Left lung (tissue), 14 donors: ENCODE measurements at places on chromosomes 7 and 10.

- DNase-seq, result no peak
These were observed 15.6 kb downstream of the ZRANB1 start for GRCh38 chr10:124957404-124957947.

- no peak for DNase-seq
These were observed 201.4 kb downstream of the SFMBT2 start for GRCh38 chr10:7209458-7209857.

DNA sequence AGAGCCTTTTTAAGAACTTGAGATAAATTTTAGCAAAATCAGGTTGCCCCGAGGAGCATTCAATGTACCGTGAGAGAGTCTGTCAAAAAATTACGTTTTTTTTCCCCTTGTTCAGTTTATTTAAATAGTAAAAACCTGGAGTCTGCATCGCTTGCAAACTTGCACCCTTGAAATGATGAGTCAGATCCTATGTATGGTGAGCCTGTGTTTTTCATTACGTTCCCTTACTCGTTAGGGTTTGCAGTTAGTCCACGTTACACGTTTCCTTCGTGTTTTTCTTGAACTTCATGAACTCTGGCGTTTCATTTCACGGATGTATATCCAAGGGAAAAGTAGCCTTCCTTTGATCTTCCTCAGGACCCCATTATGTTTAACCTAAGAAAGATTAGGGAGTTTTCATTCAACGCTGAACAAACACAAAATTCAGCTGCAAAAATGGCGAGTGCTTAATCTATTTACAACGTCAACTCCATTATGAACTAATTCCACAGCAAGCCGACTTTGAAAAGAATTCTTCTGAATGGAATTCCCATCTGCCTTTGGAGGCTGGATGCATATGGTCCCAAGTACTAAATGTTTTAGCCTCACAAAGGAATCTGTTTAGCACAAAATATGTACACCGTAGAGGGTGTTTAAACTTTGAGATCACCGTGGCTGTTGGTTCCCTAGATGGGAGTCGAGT, 182.4 kb downstream of the MYOF start:
- no peak for DNase-seq

- no peak for DNase-seq
These were observed 628 bp downstream of the PARP12 start for GRCh38 chr7:140062118-140062527.

DNA sequence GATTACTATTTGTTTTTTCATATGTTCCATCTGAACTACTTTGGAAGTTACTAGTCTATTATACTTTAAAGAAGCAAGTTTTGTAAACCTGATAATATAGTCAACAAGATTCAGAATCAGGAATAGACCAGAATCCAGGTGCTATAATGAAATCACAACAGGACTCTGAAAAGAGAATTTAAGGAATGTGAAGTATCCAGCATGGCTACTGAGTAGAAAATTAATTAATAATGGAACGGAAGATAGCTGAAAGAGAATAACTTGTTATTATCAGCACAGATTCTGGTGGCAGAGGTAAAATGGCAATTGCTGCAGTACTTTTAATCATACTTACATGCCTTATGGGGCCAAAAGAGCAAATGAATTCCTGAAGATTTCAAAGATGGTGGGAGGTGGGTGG, 43.1 kb upstream of the CHCHD3 start:
- DNase-seq, result no peak

DNA sequence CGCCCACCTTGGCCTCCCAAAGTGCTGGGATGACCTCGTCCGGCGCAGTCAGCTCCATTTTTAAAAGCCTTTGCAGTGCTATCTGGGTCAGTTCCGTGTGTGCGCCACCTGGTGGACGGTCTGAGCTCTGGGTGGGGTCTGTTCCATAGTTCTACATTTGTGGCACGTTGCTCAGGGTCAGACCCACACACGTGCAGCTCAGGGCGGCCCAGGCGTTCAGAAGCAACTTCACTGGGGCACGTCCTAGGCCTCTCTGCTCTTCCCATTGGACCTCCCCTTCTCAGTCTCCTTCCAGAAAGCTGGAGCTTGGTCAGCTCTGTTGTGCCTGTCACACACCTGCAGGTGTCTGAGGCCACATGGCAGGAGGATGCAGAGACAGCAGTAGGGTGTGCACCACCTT, 137.9 kb downstream of the DNAJB6 start:
- no peak for DNase-seq

- DNase-seq, result no peak
These were observed 20.5 kb downstream of the DIP2C start for GRCh38 chr10:668786-669485.

DNA sequence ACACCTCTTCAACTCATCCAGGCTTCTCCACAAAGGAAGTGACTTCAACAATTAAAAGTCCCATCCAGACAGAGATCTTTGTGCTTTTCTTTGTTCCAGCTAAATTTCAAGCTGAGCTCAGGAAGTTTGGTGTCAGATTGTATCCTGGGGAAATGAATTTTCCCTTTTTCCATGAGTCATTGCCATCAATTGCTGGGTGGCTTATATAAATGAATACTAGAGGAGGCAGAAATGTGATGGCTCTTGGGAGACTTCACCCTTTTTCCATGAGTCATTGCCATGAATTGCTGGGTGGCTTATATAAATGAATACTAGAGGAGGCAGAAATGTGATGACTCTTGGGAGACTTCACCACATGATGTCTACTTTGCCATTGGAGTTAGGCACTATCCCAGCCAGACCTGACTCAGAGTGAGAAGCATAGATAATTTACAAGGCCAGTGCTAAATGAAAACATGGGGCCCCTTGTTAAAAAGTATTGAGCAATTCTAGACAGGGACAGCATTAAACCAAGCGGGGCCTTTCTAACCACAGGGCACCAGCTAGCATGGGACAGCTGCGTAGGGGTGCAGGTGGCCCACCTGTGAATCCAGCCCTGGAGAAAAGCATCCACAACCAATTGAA, 339.2 kb upstream of the PODXL start:
- DNase-seq, result no peak

GRCh38 chr7:107016312-107016711, 28.2 kb upstream of the PRKAR2B start:
- no peak for DNase-seq

- DNase-seq, result peak; percentile 62
These were observed 57.1 kb upstream of the PCGF5 start for GRCh38 chr10:91163269-91163868.

- no peak for DNase-seq
These were observed 2.1 kb downstream of the GRM3 start for GRCh38 chr7:86645676-86646276.

DNA sequence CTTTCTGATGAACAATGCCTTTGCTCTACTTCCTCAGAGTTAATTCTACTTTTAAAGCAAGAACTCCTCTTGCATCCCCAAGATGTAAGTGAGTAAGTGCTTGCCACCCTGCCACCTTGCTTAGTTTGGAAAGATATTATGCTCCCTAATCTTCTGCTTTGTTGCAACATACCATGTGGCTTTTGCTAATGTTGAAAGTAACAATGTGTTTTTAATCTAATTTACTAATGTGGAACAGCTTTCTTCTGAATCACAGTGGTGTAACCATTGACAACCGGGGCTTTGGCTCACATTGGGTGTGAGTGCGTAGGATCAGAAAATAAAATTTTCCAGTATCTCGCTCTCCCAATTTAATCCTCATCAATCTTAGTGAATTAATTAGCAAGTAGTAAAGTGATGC, 254.1 kb upstream of the PTER start:
- DNase-seq, result no peak

DNA sequence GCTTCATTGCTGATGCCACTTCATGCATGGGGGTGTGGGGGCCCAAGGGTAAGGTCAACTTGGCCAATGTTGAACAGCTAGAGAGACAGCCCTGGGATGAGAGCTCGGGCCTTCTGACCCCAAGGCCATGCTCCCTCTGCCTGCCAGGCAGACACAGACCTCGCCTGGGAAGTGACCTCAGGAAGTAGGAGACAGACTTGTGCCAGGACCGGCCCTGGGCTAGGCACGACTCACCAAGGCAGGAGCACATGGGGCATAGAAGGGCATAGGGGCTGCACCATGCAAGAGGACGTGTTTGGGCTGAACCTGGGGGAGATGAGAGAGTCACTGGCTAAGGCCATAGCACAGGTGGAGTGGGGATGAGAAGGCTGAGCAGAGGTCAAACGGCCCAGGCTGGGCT, 27.1 kb downstream of the ZCCHC24 start:
- no peak for DNase-seq

DNA sequence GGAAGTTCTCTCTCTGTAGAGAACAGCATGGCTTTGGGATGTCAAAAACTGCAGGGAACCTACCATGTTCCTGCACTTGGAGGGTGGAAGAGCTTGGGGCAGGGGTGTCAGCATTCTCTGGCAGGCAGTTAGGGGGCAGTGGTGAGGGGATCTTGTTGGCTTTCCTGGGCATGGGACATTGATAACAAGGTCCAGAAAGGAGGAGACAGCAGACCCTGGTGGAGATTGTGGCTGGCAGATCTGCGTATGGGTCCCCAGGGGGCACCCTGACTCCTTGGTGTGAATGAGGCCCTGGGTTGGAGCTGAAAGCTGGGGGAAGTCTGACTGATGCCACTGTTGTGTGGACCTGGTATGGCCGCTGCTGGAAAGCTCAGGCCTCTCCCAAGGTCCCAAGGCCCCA, 22.9 kb upstream of the CAMK2B start:
- no peak for DNase-seq

DNA sequence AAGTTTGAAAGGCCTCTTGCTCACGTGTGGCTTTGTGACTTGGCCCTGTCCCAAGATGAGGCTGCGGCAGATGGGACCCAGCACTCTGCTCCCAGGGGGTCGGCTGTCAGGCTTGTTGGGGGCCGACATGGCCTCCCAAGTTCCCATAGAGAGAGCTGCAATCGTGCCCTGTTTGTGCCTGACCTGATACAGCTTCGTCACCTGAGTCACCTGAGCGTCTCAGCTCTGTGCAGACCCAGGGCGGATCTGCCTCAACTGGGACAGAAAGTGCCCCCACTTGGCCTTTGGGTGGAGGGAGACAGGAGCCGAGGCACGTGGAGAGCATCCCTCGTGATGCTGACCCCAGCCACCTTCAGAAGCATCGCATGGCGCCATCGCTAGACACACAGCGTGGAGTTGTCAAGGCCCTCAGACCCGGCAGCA, 21.7 kb downstream of the PAPOLB start:
- no peak for DNase-seq

GRCh38 chr10:51806079-51806835, 106.9 kb upstream of the CSTF2T start:
- DNase-seq, result no peak

DNA sequence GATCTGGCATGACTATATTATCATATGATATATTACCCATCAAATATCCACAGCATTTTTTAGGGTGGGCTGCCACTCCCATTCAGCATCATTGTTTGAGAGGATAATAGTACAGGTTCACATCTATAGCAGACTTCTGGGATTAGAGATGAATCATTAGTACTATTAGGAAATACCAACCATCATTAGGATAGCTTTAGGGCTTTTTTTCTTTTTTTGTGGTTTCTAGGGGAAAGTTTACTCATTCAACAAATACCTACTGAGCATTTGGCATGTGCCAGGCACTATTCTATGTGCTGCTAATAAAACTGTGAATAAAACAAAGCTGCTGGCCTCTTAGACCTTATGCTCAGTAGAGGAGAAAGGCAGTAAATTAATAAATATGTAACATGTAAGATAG, 40.6 kb downstream of the NHLRC2 start:
- DNase-seq, result no peak

GRCh38 chr10:124748953-124749645, 4.9 kb upstream of the FAM53B start:
- no peak for DNase-seq

GRCh38 chr10:70886921-70887665, 1.3 kb downstream of the PCBD1 start:
- DNase-seq, result no peak

DNA sequence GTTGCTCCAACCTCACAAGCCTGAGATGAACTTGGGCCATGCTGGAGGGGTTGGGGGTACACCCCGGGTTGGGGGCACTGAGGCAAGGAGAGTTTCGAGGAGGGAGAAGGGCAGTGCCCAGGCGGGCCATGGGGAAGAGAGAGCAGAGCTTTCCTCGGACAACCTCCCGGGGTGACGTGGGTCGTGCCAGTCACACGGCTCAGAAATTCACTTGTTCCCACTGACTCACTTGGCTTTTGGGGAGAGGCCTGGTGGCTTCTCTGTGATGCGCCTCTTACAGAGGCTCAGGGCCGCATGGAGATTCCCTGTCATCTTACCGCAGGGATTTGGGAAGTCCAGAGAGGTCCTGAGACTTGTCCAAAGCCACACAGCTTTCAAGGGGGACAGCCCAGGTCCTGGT, 2.9 kb downstream of the LAT2 start:
- no peak for DNase-seq

- DNase-seq, result no peak
These were observed 14.9 kb downstream of the TAF3 start for GRCh38 chr10:7833210-7833609.

DNA sequence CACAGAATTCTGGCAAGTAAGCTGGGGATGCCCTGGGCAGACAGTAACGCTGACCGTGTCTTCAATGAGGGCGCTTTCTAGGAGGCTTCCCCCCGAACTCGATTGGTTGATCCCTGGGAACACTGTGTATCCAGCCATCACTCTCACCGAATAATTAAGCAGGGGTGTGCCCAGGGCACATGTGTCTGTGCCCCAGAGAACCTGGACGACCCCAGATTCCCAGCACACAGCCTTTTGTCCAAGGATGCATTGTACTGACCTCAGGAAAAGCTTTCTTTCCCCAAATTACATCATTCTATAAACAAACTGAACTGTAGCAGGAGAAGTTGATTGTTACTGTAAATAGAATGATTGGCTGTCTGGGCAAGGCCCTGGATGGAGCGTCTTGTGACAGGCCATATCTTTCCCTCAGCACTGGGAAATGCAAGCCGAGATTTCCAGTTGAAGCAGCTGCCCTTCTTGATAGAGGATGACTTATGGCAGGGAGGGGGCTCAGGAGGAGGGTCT, 6.6 kb upstream of the DEPP1 start:
- no peak for DNase-seq

GRCh38 chr7:28075674-28076358, 104.8 kb downstream of the JAZF1 start:
- no peak for DNase-seq

GRCh38 chr10:33835556-33835955, 501.1 kb upstream of the NRP1 start:
- DNase-seq, result no peak
